ENCODE measurements at places on chromosomes 7 and 10.
A peak's percentile ranks its signal among the peaks of the same experiment; 100 is the strongest.

DNA sequence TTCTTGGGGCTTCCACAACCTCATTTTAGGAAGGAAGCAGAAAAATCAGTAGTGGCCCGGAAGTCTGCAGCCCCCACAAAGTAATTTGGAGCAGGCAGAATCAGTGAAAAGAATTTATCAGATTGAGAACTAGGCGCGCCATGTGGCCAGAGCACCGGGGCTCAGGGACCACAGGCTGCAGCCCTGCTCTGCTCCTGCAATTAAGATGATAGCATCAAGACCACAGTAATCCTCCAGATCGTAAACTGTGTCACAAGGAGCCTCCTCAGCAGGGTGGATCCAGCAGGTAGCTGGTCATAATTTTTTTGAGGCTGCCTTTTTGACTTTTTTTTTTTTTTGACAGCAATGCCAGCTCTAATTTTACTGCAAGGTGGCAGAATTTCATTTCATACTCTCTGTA lies 209.0 kb upstream of the ZMIZ1 start:
- no peak for DNase-seq

GRCh38 chr7:33195264-33195663 lies 65.9 kb downstream of the BBS9 start:
- peak; percentile 46 for DNase-seq

- DNase-seq, result peak; percentile 18
Measured at GRCh38 chr10:61975391-61975932, 74.0 kb downstream of the ARID5B start.

- DNase-seq, result no peak
Measured at GRCh38 chr10:96850825-96851224, 18.7 kb downstream of the LCOR start.

GRCh38 chr7:25947669-25948516 lies 204.1 kb upstream of the NFE2L3 start:
- no peak for DNase-seq

DNA sequence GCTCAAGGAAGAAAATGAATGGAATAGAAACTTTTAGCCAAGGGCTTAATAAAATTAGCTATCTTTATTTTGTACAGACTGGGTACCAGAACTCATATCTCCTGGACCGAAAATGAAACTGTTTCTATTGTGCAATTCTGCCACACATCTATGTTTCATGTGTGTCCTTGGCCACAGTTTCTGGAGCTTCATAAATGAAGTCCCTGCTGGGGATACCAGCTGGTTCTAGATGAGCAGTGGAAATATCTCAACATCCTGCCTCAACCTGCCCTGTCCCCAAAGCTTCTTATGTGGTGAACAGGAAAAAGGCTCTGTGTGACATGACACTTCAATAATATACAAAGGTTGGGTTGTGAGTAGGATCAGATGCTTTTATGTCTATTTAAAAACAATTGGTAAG lies 310.1 kb upstream of the SORCS1 start:
- no peak for DNase-seq

DNA sequence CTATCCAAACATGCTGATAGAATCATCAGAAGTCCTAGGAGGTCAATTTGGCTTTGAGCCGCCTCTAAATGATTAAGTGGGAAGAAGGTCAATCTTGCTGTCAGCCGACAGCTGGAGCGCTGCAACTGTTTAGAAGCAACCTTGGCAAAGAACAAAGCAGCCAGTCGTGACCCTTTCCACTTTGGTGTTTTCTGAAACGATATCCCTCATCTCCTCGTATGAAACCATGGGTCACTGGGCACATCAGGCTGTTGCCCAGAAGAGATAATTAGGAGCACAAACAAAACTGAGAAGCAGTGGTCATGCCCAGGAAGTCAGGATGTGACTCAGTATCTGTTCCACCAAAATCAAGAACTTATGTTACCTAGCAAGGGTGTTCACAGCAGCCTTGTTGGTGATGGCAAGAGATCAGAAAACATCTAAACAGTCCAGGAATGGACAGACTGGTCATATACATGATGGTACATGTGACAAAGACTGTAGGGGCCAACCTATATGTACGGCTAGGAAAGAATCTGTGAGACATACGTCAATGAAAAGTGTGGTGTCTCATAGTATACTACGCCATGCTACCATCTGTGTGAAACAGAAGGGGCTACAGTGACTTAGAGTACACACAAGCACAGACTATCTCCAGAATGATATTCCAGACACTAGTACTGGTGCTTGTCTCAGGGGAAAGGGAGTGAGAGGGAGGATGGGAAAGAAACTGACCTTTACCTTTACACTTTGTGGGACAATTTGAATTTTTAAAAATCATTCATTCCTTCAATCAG lies 22.4 kb downstream of the STN1 start:
- no peak for DNase-seq

GRCh38 chr10:15320522-15321203 lies 50.4 kb downstream of the FAM171A1 start:
- no peak for DNase-seq

DNA sequence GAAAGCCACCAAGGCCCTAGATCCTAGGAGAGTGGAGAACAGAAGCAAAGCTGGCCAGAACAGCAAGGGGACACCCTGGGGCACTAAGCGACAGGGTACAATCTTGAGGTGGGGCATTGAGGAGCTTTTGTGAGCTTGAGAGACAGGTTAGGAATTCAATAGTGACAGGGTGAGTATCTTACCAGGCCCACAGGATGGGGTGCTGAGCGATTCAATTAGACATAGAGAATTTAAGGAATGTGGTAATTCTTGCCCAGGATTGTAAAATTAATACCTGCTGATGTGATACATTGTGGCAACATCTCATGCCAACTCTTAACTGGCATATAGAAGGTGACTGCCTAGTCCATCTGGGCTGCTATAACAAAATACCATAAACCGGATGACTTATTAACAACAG lies 14.0 kb downstream of the RBP3 start:
- no peak for DNase-seq

GRCh38 chr7:146885231-146885630 lies 768.6 kb downstream of the CNTNAP2 start:
- DNase-seq, result no peak

GRCh38 chr7:124489082-124489819 lies 276.3 kb downstream of the GPR37 start:
- no peak for DNase-seq

GRCh38 chr10:4733150-4733842 lies 92.7 kb upstream of the AKR1E2 start:
- DNase-seq, result peak; percentile 95

DNA sequence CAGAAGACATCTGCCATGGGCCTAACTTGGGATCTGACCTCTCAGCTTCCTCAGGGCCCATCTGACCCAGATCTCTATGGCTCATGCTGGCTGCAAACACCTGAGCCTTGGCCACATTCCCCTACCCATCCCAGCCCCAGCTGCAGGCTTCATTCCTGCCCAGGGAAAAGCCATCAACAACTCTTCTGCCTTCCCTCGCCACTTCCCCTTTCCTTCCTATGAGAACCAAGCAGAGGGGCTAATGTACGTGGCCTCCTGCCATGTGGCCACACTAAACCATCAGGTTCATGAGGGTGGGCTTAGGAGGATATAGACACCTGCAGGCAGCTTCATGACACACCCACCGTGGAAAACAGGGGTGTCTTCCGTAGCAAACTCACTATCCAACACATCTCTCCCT lies 312.2 kb downstream of the GALNT17 start:
- DNase-seq, result no peak

GRCh38 chr10:58017719-58018367 lies 249.9 kb downstream of the IPMK start:
- no peak for DNase-seq

GRCh38 chr10:7895699-7896090 lies 77.4 kb downstream of the TAF3 start:
- DNase-seq, result no peak

DNA sequence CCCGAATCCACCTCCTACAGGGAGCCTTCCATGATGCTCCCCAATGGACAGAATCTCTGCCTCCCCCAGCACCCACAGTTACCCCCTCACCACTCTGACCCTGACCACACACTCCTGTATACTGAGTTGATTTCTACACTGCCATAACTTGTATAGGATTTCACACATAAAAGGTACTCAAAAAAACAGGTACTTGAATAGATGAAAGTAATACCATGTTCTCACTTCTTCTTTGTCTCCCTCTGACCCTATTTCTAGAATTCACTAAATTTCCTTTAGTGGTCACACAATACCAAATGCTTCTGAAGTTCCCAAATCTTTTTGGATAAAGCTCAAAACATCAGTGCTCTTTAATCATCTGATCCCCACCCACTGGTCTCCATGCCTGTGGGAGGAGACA lies 45.4 kb downstream of the HSPA12A start:
- no peak for DNase-seq

DNA sequence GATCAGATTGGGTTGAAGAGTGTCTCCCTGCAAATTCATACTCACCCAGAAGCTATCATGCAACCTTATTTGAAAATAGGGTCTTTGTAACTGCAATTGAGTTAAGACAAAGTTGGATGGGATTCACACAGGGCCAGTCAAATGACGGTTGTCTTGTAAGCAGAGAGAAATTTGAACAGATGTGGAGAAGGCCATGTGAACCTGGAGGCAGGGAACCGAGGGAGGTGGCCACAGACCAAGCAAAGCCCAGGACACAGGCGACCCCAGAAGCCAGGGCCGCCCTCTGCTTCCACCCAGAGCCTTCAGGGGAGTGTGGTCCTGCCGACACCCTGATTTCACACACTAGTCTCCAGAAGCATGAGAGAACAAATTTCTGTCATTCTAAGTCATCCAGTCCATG lies 140.8 kb downstream of the SFMBT2 start:
- no peak for DNase-seq

GRCh38 chr10:86642499-86642898 lies 11.8 kb upstream of the OPN4 start:
- DNase-seq, result peak; percentile 34

- no peak for DNase-seq
Measured at GRCh38 chr7:139844779-139845442, 15.8 kb downstream of the TBXAS1 start.

DNA sequence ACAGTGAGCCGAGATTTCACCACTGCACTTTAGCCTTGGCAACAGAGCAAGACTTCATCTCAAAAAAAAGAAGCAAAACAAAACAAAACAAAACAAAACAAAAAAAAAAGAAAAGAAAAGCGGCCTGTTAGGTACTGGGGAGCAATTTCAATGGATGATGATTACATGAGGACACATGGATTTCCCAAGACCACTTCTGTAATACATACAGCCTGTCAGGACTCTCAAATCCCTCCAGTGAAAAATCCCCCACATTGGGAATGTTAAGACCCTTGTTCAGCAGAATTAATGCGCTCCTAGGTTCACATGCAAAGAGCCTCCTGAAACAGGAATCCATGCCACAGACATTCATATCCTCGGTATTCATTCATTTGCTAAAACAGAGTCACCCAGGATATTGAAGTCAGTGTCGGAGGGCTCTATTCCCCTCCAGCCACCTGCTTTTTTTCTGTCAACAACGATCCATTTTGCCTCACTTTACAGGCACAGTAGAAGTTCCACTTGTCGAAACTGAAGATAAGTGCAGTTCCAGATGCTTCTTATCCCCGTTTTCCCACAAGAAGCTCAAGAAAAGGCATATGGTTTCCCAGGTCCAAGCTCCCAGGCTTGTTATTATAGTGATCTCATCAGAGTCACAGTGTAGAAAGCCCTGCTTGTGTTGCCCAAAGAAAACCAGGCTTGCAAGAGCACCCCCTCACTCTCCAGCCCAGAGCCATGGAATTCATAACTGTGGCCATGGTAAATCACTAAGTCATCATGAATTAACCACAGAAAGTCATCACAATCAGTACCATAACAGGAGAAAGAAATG lies 20.2 kb downstream of the SLC16A12 start:
- peak; percentile 40 for DNase-seq

All from epithelial cell of prostate (primary cell).